Activated CD4-positive, alpha-beta T cell treated with anti-CD3 and anti-CD28 coated beads, Interleukin-2, Interleukin-4, amounts not matched to agents 100 ng/mL and 50 ng/mL, durations not matched to agents 16 hours and 8 hours (primary cell): ENCODE measurements at places on chromosomes 7 and 10.

DNA sequence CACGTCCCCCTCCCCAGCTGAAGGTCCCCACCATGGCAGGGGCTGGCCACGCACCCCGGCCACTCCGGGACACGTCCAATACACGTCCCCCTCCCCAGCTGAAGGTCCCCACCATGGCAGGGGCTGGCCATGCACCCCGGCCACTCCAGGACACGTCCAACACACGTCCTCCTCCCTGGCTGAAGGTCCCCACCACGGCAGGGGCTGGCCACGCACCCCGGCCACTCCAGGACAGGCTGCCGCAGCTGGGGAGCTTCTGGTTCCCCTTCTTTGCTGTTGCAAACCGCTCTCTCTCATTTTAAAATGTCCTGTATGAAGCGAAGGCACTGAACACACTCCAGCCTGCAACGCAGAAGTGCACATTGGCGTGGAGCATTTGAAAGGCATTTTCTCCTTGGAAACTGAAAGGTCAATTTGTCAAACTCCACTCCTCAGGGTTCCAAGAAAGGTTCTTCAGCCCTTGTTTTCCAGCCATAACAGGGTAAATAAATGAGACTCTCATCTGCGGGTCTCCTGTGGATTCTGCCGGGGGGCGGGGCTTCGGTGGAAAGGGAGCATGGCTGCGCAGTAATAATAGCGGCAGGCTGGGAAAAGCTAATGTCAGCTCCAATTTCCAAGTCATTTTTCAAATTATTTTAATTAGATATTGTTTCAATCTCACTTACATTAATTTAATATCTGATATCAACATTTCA, 580.3 kb downstream of the DNAJB6 start:
- DNase-seq: no peak

DNA sequence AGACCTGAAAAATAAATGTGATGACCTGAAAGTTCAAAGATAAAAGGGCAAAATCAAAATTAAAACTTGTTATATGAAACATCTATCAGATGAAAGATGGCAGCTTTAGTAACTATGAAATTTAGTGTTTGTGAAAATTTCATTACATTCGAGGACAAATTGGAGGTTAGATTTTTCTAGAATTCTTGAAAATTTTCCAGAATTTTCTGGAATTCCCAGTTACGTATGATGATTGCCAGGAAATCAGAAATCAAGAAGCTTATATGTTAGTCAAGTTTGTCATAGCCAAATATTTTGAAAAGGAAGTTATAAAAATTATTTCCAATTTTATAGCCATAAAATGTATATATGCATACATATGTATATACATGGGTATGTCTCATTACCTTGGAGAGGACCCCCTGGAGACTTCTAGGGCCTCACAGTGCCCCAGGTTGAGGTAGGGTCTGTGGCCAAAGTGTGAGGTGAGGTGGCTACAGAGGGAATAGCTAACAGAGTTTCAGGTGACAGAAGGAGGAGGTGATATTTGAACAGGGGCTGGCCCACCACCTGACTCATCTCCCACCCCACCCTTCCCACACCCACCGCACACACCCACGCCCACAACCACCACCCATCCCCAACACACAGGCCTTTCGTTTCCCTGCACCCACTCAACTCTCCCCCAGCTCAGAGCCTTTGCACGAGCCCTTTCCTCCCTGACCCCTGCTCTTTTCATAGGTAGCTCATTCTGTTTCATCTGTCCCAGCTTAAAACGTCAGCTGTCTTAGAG, 21.5 kb downstream of the C10orf105 start:
- peak; percentile 45 for DNase-seq

- DNase-seq: no peak
Measured at GRCh38 chr10:86374664-86375063, 8.1 kb upstream of the GRID1 start.

DNA sequence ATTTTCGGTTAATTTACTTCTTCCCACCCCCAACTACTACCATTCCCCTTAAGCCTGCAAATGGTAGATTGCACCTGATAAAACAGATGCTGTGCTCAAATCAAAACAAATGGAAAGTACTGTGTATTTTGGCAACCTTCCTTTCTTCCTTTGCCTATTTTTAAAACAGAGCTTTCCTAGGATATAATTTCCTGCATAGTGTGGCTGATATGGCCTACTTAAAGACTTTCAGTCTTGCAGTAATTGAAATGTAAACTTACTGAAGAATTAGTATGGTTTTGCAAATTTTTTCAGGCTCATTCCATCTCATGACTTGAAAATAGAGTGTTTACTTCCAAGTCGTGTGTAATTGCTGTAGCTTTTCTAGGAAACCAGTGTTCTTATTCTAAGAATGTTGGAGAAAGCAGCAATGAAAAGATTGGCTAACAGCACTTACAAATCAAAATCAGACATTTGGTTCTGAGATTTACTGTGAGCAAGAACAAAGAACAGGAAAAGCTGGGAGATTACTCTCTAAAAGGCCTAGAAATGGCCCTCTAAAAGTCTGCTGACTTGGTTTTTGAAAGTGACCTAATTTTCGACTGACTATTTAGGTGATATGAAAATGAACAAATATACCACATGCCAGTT, 52.0 kb downstream of the REEP3 start:
- DNase-seq: peak; percentile 64

GRCh38 chr7:157918326-157919080, 581.7 kb downstream of the DNAJB6 start:
- DNase-seq: no peak

DNA sequence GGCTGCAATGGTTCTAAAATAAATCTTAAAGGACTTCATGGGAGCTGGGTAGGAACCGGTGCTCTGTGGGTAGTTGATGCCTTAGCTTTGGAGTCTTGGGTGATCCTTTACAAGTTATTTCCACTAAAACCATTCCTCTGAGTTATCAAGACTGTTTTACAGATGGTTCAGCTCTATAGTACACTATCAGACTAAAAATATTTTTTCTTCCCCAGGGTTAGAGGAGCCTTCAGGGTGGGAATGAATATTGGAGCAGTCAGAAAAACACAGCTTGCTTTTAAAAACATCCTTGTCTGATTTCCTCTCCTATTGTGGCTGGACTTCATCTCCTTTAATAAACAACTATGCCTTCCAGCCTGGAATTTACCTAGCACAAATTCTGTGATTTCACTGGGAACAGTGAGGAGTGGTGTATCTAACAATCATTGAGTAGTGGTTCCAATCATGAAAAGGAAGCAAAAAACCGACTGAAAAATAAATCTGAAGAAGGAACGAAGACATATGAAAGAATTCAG, 102.6 kb upstream of the AFAP1L2 start:
- no peak for DNase-seq

GRCh38 chr10:30155401-30155800, 96.0 kb upstream of the JCAD start:
- DNase-seq: peak; percentile 24

- DNase-seq: no peak
Measured at GRCh38 chr7:49766966-49767365, 6.5 kb upstream of the VWC2 start.

DNA sequence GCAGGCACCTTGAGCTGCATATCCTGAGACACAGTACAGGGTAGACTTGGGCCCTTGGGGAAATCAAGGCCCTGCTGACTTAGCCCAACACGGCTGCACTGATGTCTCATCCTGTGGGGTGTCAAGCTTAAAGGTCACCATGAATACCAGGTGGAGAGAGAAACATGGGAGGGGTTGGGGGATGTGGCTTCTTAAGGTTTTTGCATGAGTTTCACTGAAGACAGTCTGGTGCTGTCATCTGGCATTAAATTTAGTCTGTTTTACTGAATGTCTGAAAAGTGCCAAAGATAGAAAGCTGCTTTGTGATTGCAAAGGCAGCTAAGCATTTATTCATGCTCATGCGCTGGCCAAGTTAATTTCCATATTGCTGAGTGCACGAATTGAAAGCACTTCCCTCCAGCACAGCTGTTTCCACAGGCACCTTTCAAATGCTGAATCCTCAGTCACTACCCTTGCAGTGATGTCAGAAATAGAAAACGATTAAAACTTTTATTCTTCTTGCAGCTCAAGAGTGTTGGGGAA, 102.1 kb downstream of the OSBPL3 start:
- no peak for DNase-seq

DNA sequence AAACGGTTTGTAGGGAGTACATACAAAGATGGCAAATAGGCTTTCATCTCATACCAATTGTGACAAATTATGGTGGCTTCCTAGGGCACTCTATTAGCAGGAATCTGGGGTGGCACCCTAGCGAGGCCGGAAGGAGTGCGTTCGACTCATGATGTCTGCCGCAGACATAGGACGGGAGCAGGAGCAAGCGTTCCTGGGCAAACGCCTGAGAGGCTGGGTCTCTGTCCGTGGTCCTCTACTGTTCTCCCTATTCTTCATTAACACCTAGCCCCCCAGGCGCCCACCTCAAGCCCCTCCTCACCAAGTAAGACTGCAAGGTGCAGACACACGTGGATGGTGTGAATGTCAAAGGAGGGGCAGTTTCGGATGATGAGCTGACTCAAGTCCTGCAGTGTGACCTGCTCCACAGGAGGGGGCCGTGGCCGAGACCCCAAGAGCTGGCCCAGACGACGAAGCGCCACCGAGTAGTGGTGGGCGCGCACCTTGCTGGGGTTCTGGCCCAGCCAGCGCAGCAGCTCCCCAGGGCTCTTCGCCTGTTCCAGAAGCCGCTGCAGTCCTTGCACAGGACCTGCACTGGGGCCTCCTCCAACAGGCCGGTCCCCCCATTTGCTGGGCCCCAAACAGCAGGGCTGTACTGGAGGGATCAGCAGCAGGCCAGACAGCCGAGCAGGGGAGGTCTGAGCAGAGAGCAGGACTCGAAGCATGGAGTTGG, 1.3 kb downstream of the FASTK start:
- DNase-seq: no peak

- DNase-seq: no peak
Measured at GRCh38 chr10:42551582-42552187, 86.7 kb downstream of the ZNF33B start.

DNA sequence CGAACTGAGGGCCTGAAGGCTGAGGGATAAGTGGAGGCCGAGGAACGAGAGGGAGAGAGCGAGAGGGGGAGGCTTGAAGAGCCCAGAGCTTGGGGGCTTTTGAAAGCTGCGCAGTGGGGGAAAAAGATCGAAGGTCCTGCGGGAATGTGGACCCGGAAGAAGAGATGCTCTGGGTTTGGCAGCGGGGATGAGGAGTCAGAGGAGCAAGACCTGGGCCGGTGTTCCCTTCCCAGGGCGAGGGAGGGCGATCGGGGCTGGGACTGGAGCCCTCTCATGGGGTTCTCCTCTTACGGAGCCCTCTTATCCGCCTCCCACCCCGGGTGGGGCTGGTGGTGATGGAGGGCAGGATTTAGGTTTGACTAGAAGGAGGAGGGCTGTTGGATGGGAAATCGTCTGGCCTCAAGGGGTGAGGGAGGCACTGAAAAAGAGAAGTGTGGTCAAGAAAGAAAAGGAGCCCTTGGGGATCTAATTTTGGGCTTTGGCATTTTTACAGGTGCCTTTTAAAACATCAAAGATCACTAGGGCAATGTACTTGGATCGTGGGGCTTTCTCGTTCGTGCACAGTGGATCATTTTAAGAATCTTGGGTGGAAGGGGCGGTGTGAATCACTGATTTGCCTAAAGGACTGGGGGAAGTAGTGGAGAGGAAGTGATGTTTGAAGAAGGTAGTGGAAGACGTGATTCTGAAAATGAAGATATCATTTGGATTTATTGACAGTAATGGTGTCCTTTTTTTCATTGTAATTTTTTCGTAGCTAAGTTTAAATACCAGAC, 637 bp downstream of the SAMD8 start:
- peak; percentile 45 for DNase-seq

GRCh38 chr7:137670222-137671064, 176.3 kb downstream of the DGKI start:
- DNase-seq: no peak

DNA sequence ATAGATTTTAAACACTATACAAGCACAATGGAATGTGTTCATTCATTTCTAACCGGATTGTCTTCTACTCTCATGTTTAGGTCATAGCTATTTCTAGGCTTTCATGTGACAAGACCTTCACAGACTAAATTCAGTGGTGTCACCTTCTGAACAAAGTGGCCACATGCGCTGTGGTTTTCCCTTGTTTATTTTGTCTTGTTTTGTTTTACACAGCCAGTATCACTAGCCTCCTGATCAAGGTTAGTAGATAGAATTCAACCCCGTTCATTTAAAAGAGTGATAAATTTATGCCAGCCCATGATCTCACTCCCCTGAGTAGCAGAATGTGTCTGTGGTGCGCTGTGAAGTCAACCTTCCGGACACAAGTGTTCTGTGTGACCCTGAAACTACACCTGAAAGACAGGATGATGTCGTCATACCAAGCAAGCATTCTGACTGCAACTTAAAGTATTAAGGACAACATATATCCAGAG, 209.1 kb downstream of the CREB5 start:
- DNase-seq: no peak
